Upper lobe of left lung (tissue), 6 donors: ENCODE measurements at places on chromosomes 11 and 22. TPM values are rescaled to one million over a fixed set of nuclear protein-coding genes. Genes with fewer than 3 reads are reported as not detected.

GRCh38 chr22:26202280-26202924 is 33.1 kb downstream of the SEZ6L start:
- H3K36me3 ChIP-seq: no peaks in the 10 kb centered on the region
- DNase-seq: no peak
- H3K4me3 ChIP-seq: no peak overlapping the region
- no peaks in the 10 kb centered on the region for H3K4me1 ChIP-seq
- H3K27me3 ChIP-seq: no peaks in the 10 kb centered on the region
- H3K27ac ChIP-seq: no peak overlapping the region

DNA sequence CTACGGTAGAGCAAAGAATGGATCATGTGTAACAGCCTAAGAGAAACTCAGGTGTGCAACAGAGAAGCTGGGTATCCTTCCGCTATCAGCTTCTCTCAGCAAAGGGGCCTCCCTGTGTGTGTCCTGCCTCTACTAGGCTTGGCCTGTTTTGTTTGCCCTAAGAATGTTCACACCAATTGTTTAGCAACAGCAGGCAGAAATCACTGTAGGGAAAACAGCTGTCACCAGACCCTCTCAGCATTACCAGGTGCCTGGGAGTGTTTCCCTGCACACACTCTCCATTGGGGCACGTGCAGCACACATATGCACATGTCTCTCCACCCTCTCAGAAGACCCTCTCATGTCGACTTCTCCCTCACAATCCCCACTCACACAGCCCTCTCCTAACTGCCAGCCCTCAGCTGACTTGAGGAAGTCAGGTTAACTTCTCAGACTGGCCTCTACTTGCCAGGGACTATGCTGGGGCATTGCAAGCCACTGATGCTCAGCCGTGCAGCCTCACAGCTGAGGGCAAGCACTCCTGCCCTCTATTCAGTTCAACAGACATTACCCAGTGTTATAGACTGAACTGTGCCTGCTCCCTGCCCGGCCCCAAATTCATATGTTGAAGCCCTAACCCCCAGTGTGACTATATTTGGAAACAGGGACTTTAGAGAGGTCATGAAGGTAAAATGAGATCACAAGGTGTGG is 97.6 kb downstream of the TRIM29 start:
- H3K27me3 ChIP-seq: no peaks in the 10 kb centered on the region
- no peak overlapping the region for H3K4me3 ChIP-seq
- no peaks in the 10 kb centered on the region for H3K36me3 ChIP-seq
- no peak overlapping the region for H3K27ac ChIP-seq
- DNase-seq: no peak

- H3K27me3 ChIP-seq: no peaks in the 10 kb centered on the region
- DNase-seq: no peak
- H3K36me3 ChIP-seq: no peaks in the 10 kb centered on the region
Observed at GRCh38 chr11:74546752-74547151, 45.6 kb upstream of the POLD3 start.

The PHLDA2 gene
- total RNA-seq: 12.5 TPM

The CPT1B gene
- total RNA-seq: 12.5 TPM

The UPB1 gene
- total RNA-seq: 9.4 TPM
